ENCODE measurements at places on chromosomes 6 and 20.

DNA sequence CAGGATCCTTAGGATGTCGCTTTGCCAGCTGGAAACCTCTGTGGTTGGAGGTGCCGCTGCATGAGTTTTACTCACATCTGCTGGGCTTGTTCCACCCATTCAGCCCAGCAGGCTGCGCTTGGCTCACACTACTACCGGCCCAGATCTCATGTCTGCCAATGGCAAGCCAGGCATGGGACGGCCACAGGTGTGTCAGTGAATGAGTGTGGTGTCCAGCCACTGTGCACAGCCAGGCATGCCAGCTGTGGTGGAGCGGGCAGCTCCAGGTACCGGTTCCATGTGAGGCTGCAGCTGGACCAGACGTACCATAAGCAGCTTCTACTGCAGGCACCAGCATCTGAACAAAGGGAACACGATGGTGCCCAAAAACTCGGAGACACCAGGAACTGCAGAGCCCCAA is 33.1 kb upstream of the ASF1A start:
- DNase-seq, result no peak

DNA sequence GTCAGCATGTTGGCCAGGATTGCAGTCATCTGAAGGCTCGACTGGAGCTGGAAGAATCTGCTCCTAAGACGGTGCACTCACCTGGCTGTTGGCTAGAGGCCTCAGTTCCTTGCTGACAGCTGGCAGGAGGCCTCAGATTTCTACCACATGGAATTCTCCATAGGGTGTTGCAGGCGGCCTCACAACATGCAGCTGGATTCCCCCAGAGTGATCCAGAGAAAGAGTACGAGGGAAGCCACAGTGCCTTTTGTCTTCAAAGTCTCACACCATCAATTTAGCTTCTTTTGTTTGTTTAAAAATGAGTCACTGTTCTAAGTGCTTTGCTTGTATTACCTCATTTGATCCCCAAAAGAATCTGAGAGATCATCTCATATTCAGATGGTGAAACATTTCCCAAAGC is 65.5 kb upstream of the FYN start:
- no peak for DNase-seq

- DNase-seq, result no peak
Observed at GRCh38 chr6:21144928-21145327, 448.6 kb upstream of the SOX4 start.

- DNase-seq, result no peak
Observed at GRCh38 chr20:48538058-48538825, 289.6 kb downstream of the PREX1 start.

DNA sequence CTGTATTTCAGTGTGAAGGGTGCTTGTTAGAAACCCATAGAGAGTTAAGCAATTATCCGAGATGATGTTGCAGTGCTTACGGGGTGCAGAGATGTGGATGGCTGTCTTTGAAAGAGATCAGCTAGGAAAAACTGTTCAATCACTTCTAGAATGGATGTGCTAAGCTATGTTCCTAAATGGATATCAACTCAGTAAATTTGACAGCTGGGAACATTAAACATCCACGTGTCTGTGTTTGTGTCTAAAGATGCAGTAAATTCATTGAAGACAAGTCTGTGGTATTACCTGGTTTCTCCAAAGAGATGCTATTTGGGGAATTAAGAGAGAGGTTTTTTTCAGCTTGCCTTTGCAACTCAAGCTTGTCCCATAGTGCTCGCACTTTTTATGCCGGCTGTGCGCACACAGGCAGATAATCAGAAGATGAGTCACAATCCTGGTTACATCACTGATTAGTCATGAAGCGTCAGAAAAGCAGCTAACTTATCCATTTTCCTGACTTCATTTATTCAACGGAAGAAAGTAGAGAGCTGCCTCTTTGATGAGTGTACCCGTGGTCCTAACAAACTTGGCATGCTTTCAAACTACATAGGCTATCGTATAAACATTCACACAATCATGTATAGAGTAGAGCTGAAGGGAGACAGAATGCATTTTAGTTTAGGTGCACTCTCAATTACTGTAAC is 691.7 kb upstream of the SLC35B3 start:
- no peak for DNase-seq

- no peak for DNase-seq
Observed at GRCh38 chr6:85574932-85575598, 18.6 kb downstream of the SNX14 start.

- no peak for DNase-seq
Observed at GRCh38 chr6:152034631-152035030, 227.1 kb downstream of the ESR1 start.

GRCh38 chr20:10731190-10731965 is 57.6 kb upstream of the JAG1 start:
- DNase-seq, result no peak

DNA sequence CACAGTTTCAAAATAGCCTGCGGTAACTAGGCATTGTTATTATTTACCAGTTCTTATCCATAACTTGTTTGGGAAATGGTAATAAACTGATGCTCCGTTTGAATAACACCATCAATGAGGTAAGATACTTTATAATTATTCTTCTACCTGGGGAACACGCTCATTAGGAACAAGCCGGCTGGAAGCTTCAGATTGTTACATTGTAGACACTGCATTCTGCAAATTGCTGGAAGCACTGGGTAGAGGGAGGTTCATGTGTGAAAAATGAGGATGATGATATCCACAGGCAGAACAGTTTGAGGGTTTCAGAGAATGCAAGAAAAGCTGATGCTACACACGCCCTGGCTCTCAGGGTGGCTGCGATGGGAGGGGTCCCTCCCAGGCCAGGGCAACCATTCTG is 560.6 kb upstream of the AGPAT4 start:
- DNase-seq, result no peak

DNA sequence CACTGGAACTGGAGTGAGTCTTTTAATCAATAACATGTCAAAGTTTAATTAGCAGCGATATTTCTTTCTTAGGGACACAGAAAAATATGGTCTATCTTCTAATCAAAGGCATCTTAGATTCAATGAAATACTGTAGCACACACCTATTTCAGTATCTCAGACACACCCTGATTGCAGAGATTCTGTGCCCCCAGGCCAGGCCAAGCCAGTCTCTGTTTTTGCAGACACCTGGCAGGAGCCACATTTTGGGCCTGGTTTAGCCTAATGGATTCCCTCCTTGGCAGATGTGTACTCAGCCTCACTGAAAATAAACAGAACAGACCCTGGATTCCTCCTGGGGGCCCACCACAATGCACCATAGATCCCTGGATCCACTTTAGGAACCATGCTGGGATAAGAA is 74.8 kb downstream of the LRFN2 start:
- no peak for DNase-seq

DNA sequence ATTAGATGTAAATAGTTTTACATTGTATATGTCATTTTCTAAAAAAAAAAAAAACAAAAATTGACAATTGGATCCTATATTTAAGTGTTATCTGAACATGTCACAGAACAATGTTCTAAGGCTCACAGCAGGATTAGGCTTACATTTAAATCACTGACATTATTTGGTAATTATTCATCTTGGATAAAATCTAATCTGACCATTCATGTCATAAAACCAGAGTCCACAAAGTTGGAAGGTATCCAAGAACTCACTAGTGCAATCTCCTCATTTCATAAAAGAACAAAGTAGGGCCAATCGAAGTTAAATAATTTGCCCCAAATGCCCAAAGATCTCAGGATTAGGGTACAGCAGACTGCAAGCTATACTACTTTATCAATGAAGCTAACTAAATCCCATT is 73.0 kb downstream of the PDSS2 start:
- no peak for DNase-seq

GRCh38 chr20:44637522-44638372 is 13.8 kb downstream of the ADA start:
- no peak for DNase-seq

DNA sequence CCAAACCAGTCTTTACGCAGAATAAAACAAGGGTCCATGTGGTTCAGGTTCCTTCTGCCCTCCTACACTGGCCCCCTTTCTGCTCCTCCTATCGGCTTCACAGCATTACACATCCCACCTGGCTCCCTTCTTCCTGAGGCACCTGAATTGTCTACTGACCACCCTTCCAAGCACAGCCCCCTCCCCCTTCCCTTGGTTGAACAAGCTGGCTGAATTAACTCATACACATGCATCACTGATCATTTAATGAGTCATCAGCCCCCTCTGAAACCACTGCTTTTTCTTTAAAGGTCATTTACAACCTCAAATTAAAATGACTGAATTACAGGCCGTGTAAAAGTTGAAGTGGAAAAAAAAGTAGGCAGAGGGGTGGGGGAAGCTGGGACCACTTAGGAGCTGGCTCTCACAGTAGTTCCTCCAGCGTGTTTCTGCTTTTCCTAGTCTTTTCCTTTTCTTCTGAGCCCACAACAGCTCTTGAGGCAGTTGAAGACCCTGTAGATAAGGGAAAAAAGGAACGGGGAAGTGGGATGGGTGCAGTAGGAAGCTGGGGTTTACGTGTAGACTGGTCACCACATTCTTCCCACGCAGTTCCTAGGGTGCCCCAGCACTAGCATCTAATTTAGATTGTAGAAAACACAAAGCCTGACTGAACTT is 67.6 kb downstream of the FYN start:
- no peak for DNase-seq

DNA sequence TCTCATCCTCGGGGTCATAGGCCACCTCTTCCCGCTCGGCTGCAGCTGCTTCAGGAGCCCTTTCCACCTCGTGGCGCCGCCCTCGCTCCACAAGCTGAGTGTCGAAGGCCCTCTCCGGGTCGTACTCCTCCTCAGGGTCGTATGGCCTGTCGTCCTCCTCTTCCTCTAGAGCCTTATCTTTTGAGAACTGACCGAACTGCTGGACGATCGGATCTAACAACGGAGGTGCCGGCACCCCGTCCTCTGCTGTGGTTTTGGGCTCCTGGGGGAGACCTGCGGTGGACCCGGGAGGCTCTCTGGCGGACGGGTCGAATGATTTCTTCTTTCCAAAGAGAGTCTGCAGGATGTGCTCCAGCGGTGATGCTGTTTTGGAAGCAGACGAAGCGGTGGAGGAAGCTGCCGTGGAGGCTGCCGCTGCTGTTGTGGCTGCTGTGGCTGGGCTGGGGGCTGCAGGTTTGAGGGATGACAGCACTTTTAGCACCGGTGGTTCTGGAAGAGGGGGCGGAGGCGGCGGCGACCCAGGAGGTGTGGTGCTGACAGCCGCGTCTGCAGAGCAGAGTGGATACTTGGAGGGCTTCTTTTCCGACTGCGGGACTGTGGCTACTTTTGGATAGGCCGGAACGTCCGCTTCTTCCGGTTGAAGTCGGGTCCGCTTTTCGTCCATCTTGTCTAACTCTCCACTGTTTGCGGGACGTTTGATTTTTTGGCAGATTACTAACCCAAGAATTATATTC is 20.2 kb upstream of the TCFL5 start:
- DNase-seq, result no peak

GRCh38 chr6:97049253-97050011 is 124.9 kb downstream of the KLHL32 start:
- no peak for DNase-seq

DNA sequence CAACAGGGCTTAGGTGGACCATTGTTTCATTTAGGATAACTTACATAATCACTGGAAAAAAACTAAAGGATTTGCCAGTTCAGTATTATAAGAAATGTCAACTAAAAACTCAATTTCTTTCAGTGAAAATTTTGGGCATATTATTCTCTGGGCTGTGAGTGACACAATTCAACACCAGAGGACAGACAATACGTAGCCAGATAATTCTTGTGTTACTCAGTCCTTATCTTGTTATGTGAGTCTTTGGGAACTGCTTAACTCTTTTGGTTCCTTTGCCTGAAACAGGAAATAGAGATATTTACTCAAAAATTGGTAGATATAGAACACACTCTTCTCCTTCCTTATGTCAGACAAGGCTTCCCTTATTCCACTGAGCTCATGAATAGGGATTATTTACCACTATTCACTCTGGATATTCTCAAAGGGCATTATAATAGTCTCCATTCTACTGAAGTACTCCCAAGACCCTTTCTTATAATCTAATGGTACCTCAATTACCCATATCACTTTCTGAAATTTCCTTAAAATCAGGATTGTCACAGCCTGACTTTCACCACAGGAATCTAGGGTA is 4.9 kb upstream of the BEND6 start:
- DNase-seq, result no peak

- DNase-seq, result no peak
Observed at GRCh38 chr6:14149053-14149738, 31.6 kb downstream of the CD83 start.

GRCh38 chr6:143286251-143286795 is 164.2 kb downstream of the ADAT2 start:
- no peak for DNase-seq

DNA sequence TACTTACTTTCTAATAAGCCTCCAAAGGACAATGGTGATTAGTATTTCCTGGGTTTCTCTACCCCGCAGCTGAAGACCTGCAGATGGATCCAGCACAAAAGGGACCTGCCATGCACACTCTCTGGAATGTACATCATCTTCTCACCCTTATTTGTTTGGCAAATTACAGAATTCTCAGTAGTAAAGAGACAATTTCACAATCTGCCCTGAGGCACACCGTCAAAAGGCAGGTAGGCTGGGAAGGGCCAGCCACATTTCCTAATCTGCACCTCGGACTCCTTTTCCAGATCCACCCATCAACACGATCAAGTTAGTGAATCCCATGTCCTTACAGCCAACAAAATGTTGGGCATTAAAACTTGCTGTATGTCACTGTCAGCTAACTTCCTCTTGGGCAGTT is 4.9 kb downstream of the OVOL2 start:
- no peak for DNase-seq

All from CD4-positive, alpha-beta T cell treated with Interleukin-15 for 1 hour (primary cell).